ENCODE measurements at places on chromosomes 5 and 9.

GRCh38 chr5:56326116-56326515 lies 93.0 kb upstream of the ANKRD55 start:
- DNase-seq, result no peak

GRCh38 chr9:127899128-127899943 lies at the start of gene ST6GALNAC6:
Gene ST6GALNAC6, minus strand, starts transcription at chr9:127899603. Its CDS starts 1,622 bp downstream, at chr9:127897981.
- DNase-seq, result peak; percentile 92

DNA sequence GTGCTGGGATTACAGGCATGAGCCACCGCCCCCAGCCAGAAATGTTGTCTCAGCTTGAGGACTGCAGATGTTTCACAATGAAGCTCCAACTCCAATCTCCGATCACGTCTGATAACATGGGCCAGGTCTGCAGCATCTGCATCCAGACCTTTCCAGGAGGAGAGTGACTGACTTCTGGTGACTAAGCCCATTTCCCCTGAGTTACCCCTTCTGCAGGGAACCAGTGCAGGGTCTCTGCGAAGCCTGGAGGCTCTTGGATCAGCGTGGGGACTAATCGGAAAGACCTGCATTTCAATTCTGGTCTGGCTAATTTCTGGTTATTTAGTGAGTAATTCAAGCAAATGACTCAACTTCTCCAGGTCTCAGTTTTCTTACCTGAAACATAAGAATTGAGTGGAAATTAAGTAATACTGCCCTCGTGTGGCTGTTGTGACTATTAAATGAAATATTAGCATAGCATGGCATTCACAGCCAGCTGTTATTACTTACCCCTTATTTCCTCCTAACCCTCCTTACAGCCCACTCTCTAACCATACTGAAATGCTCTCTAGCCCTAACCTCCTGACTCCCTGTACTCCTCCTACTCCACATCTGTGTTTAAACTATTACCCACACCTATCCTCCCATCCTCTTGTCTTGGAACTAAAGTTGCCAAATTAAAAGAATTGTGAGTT lies 2.2 kb upstream of the GNPDA1 start:
- DNase-seq, result peak; percentile 68

GRCh38 chr9:132679946-132680625 lies 9.8 kb downstream of the GTF3C4 start:
- DNase-seq, result no peak

DNA sequence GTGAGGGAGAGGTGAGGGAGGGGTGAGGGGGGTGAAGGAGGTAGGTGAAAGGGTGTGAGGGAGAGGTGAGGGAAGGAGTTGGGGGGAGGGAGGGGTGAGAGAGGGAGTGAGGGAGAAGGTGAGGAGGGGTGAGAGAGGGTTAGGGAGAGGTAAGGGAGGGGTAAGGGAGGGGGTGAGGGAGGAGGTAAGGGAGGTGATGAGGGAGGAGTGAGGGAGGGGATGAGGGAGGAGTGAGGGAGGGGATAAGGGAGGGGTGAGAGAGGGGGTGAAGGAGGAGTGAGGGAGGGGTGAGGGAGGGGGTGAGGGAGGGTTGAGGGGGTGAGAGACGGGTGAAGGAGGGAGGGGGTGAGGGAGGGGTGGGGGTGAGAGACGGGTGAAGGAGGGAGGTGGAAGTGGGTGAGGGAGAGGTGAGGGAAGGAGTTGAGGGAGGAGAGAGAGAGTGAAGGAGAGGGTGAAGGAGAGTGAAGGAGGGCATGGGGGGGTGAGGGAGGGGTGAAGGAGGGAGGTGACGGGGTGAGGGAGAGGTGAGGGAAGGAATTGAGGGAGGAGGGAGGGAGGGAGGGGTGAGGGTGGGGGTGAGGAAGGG lies 18.5 kb downstream of the NINJ1 start:
- peak; percentile 4 for DNase-seq

DNA sequence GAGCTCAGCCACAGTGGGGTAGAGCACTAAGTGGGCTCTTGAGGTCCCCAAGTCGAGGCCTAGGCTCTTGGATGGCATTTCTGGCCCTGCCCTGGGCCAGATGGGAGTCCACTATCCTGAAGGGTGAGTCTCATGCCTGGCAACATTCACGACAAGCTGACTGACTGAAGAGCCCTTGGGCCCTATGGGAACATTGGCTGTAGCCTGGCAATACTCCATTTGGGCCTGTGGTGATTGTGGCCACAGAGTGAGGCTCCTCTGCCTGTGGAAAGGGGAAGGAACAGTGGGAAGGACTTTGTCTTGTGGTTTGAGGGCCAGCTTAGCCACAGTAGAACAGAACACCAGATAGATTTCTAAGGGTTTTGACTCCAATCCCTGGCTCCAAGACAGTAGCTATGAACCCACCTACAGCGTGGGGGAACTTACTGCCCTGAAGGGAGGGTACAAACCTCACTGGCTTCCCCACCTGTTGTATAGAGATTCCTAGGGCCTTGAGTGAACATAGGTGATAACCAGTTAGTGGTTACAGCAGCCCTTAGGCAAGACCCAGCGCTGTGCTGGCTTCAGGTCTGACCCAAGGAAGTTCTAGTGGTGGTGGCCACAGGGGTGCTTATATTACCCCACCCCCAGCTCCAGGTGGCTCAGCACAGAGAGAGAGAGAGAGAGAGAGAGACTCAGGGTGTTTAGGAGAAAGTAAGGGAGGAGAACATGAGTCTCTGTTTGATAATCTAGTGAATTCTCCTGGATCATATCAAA lies 72.4 kb downstream of the KIAA0825 start:
- DNase-seq, result peak; percentile 11

DNA sequence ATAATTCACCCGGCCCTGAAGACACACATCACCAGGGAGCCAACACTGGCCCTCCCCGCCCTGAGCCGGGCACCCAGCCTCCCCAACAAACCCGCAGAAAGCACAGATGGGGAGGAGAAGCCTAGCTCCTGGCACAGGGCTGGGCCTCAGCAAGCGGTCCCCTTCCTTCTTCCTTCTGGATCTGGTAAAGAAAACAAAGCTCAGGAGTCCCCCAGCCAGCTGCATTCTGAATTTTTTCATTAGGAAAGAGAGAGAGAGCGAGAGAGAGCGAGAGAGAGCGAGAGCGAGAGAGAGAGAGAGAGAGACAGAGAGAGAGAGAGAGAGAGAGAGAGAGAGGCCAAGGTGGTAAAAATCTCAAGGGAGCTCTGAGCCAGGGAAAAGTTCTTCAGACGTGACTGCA lies 195.7 kb downstream of the CRB2 start:
- peak; percentile 18 for DNase-seq

DNA sequence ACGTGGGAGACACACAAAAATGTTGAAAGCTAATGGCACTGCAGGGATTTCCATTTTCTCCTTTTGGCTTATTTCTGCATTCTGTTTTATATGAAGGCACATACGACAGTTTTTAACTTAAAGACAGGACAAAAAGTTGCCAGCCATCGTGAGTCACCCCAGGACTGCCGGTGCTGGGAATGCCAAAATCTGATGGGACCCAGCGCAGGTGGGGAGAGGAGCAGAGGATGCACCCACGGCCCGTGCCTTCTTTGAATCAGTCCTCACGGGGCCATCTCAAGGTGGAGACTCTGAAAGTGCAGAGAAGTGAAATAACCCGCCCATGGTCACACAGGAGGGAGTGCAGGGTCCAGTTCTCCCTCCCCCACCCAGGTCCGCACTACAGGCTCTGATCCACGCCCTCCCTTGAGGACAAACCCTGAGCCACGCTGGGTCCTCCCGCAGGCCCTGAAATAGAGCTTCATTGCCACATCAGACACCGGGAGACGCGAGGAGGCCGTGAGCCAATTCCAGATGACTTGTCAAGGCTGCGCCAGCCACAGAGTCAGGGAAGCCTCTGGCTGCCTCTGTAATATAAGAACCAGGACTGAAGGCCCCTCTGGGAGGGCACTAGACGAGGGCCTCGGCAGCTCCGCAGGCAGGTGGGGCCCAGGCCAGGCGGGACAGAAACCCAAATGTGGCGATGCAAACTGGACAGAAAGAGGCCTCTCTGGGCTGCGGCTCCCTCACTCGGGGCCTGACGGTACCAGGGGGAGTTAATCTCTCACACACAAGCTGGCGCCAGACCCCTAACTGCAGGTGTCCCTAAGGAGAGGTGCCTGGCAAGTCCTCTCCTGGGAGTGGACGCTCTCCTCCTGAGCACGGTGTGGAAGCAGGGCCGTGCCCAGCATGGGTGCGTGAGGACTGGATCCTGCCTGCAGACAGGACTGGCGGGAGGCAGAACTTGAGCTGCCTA lies 22.9 kb downstream of the ADAMTS2 start:
- no peak for DNase-seq

- no peak for DNase-seq
Observed at GRCh38 chr5:132053483-132053882, 7.0 kb upstream of the IL3 start.

DNA sequence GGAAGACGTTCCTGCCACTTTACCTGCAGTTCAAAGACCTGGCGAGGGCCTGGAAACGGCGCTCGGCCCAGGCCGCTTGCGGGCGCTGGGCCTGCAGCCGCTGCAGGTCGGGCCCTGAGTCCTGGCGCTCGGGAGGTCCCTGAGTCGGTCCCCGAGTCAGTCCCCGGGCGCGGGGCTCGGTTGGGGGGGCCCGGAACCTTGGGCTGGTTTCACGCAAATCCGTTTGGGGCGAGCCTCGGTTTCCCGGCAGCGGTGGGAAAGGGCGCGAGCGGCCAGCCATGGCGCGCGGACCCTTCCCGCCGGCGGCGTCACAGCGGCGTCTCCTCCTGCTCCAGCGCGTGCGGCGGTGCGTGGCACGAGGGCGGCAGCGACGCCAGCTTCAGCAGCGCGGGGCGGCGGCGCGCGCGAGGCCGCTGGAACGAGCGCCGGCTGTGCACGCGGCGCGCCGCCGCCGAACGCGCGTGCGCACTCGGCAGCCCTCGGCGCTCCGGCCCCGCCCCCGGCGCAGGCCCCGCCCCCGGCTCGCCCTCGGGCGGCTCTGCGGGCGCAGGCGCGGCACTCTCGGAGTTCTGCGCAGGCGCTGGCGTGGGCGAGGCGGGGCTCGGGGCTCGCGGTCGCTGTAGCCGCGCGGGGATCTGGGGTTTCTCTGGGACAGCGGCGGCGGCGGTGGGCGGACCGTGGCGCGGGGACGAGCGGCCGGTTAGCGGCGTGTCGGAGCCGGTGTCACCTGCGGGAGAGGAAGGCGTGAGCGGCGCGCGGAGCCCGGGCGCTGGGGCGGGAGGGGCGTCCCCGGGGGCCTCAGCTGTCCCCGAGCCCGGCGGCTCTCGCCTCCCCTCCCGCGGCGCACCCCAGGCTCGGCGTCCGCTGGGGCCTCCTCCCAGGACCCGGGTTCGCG lies 29.9 kb downstream of the EXOC3 start:
- peak; percentile 92 for DNase-seq

DNA sequence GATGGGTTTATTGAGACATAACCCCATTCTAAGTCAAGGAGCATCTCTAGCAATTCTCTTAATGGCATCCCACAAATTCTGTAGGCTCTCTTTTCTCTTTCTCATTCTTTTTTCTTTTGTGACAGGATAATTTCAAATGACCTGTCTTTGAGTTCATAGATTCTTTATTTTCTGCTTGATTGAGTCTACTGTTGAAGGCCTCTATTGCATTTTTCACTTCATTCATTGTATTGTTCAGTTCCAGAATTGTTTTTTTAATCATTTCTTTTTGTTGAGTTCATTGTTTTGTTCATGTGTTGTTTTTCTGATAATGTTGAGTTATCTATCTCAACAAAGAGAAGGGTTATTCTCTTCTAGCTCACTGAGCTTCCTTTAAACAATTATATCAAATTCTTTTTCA lies 144.7 kb upstream of the IL12B start:
- no peak for DNase-seq

DNA sequence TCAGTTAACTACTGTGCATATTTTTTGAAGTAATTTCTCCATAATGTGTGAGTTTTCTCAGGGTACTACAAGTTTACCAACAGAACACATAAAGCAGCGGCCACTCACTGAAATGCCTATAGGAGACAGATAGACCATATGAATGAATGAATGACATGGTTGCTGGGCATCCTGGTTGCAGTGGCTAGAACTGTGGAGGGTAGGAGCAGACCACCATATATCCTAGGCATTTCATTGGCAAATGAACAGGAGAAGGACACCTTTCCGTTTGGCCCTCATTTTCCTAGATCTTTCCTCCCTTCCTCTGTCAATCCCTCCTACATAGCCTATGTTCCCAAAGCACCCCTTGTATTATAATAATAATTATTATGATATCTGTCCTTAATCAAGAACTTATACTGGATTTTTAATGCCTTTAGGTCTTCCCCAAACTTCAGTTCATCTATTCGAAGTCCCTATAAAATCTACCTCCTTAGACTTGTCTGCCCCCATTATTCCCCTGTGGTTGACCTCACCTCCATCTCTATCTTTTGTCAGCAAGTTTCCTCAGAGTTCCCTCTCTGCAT lies 472.2 kb downstream of the RAB3C start:
- DNase-seq, result no peak

DNA sequence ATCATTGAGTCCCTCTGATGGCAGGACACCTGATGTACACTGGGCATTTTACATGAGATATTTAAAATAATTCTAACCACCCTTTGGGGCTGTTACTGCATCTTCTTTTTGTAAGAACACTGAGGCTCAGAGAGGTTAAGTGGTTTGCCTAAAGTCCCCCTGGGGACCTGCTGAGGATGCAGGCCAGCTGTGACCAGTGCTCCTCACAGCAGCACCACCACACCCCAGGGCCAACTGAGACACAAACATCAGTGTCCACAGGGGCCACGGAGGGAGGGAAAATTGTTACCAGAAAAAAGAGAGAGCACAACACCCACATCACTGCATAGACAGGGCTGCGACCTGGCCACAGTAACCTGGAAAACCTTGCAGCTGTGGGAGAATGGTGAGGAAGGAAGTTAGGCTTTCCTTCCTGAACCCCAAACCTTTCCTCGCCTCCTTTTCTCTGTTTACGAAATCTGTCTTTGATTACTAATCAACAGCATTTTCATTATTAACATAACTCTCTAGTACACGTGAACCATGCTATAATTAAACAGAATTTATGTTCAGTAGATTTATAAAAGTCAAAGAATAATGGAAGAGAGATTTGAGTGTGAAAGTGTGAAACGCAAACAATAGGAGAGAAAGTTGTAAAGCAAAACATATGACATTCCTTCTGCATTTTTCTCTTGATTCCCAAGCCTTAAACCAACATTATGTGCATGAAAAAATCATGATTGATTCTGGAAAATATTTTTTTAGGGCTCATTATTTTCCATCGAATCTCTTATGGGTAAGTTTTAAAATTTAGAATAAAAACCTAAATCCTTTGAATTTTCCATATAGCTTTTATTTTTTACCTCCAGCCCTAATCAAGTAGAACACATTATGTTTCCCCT lies 228.1 kb upstream of the DAPK1 start:
- DNase-seq, result no peak

- DNase-seq, result no peak
Observed at GRCh38 chr5:1730487-1730847, 69.2 kb downstream of the MRPL36 start.

DNA sequence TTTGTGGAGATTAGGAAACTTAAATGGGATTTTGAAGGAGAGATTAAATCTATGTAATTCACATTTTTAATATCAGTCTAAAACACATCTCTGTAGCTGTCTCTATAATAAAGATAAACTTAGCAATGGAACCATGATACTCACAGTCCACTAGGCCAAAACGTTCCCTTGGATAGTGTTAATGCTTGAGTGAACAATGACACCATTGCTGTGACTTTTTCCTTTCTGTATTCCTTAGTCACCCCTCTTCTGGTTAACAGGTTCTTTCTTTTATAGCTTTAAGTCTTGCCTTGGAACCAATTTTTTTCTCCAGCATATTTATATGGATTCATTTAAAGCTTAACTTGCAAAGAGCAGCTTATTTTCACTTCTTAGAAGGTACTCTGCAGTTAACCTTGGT lies 63.3 kb downstream of the INSL6 start:
- DNase-seq, result no peak

Data from muscle of leg (tissue), 16 donors.